ENCODE measurements at places on chromosomes 1 and 21.

DNA sequence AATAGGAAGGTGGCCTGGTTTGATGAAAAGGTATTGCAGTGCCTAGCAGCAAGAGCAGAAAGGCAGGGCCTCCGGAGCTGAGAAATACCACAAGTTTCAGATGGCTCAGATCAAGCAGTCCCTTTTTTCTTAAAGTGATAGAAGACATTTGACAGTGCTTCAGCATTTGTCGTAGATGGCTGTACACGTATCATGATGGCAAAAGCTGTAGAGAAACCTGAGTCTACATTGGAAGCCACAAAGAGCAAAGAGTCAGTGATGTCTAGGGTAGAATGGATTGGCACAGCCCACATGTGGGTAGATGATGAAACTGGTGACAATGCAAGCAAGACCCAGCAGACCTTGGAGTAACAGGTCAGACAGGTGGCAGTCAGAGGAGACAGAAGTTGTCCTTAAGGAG, 101.3 kb upstream of the ARTN start:
- no peaks in the 10 kb centered on the region for H3K36me3 ChIP-seq
- no peak overlapping the region for H3K4me3 ChIP-seq

DNA sequence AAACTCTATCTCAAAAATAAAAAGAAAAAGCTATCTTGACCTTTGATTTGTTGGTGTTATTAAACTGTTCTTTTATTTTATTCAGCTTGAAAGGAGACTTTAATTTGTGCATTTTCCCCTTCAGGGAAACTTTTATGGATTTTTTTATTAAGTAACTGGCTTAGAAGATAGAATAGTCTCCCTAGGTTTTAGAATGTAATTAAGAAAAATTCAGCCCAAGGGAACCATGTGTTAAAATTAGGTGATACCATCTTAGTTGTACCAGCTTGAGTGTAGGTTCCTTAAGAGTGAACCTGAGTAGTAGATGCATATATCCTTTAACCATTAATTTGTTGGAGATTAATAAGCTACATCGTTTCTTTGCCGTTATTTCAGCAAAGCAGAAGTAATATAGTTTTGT, 11.4 kb downstream of the MAST2 start:
- H3K36me3 ChIP-seq, result no peaks in the 10 kb centered on the region
- no peak overlapping the region for H3K4me3 ChIP-seq
- no peaks in the 10 kb centered on the region for H3K27me3 ChIP-seq
- no peaks in the 10 kb centered on the region for H3K4me1 ChIP-seq

- H3K27ac ChIP-seq, result no peak overlapping the region
- DNase-seq, result no peak
- H3K27me3 ChIP-seq, result peaks cover 55% of the 10 kb centered on the region
Observed at GRCh38 chr1:148315071-148315811, 163.2 kb upstream of the NBPF11 start.

DNA sequence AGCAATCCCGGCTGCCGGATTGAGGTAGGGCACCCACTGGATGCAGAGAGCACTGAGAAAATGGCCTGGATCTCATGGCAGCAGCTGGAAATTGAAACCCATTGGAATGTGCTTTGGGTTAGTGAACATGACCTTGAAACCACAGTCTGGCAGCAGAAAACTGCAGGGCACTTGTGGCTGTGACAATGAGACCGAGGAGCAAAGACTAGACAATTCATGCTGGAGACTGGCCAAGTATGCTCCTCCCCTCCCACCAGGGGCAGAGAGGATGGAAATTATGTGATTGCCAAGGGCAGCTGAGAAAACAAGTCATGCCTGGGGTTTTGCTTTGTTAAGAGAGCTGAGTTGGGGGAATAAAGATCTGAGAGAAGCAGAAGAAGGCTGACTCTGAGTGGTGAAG, 60.7 kb downstream of the ZNF697 start:
- H3K27me3 ChIP-seq, result no peaks in the 10 kb centered on the region
- H3K4me1 ChIP-seq, result no peaks in the 10 kb centered on the region
- H3K4me3 ChIP-seq, result no peak overlapping the region
- H3K27ac ChIP-seq, result no peak overlapping the region
- no peak for DNase-seq

DNA sequence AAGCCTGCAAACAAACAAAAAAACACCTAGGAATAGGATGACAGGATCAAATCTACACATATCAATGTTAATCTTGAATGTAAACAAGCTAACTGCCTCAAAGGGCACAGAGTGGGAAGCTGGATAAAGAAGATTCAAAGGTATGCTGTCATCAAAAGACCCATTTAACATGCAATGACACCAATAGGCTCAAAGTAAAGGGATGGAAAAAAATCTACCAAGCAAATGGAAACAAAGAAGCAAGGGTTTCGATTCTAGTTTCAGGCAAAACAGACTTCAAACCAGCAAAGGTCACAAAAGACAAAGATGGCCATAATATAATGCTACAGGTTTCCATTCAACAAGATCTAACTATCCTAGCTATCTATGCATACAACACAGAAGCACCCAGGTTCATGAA, 16.2 kb upstream of the OR2T10 start:
- no peak for DNase-seq
- no peaks in the 10 kb centered on the region for H3K4me1 ChIP-seq
- no peaks in the 10 kb centered on the region for H3K27me3 ChIP-seq
- no peaks in the 10 kb centered on the region for H3K36me3 ChIP-seq
- H3K4me3 ChIP-seq, result no peak overlapping the region

DNA sequence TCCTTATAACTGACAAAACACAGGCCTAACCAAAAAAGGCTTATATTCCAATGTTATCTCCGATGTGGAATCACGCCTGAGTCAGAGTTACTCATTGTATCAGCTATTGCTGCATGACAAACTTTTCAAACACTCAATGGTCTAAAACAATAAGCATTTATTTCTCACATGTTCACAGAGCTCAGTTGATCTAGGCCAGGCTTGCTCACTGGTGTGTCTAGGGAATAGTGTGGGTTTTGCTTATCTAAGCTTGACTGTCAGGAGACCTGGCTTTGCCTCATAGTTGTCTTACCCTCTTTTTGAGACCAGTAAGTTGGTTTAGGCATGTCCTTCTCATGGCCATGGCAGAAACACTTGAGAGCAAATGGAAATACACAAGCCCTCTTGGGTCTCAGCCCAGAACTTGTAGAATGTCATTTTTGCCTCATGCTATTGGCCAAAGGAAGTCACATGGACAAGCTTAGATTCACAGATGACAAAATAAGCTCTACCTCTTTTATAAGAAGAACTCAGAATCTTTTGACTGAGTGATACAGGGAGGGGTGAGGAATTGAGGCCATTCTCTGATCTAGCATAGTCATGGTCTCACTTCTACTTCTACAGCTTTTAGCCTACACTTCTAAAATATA, 130.8 kb downstream of the HMCN1 start:
- DNase-seq, result no peak
- H3K36me3 ChIP-seq, result no peaks in the 10 kb centered on the region
- no peaks in the 10 kb centered on the region for H3K4me1 ChIP-seq
- H3K4me3 ChIP-seq, result no peak overlapping the region
- H3K27me3 ChIP-seq, result no peaks in the 10 kb centered on the region
- H3K27ac ChIP-seq, result no peak overlapping the region

Measured in tibial nerve (tissue), 4 donors.